Stimulated activated CD8-positive, alpha-beta memory T cell treated with anti-CD3 and anti-CD28 coated beads, Interleukin-4, amount 100 ng/mL, for 1 hour (primary cell): ENCODE measurements at places on chromosomes 7 and 10.

- no peak for DNase-seq
Measured at GRCh38 chr7:2007551-2007950, 225.2 kb downstream of the MAD1L1 start.

- no peak for DNase-seq
Measured at GRCh38 chr7:67550801-67551436, 554.3 kb downstream of the TYW1 start.

DNA sequence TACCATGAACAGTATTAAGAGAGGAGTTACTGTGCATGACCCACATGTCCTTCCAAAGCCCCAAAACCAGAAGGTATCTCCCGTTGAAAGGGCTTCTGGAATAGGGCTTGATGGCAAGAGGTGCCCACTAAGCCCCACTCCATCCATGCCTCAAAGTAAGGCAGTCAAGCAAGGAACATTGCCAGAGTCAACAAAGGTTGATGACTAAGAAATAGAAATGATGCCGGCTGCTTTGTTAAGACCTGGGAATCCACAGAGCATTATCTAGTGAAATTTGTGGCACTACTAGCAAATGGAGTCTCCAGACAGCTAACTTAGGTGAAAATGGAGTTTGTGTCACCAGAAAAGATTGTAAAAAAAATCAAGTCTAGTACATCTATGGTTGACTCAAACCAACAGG is 6.2 kb downstream of the SFR1 start:
- DNase-seq = no peak

GRCh38 chr7:142785841-142786250 is 15.1 kb downstream of the PRSS2 start:
- no peak for DNase-seq

GRCh38 chr10:83666762-83667161 is 472.5 kb upstream of the GHITM start:
- no peak for DNase-seq

DNA sequence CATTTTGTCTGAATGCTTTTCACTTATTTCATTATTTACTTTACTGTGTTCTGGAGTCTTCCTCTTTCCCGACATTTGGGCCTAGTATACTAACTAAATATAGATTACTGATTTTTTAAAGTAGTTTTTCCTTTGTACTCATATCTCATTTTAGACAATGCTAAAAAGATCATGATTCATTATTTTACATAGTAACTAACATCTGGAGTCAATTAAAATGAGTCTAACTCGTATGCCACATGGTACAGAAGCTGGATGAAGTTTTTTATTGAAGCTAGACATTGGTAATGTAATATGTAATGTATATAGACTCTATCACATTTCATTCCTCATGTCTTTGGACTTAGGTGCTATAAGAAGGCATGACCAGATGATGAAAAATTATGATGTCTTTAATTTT is 156.3 kb upstream of the HGF start:
- no peak for DNase-seq

DNA sequence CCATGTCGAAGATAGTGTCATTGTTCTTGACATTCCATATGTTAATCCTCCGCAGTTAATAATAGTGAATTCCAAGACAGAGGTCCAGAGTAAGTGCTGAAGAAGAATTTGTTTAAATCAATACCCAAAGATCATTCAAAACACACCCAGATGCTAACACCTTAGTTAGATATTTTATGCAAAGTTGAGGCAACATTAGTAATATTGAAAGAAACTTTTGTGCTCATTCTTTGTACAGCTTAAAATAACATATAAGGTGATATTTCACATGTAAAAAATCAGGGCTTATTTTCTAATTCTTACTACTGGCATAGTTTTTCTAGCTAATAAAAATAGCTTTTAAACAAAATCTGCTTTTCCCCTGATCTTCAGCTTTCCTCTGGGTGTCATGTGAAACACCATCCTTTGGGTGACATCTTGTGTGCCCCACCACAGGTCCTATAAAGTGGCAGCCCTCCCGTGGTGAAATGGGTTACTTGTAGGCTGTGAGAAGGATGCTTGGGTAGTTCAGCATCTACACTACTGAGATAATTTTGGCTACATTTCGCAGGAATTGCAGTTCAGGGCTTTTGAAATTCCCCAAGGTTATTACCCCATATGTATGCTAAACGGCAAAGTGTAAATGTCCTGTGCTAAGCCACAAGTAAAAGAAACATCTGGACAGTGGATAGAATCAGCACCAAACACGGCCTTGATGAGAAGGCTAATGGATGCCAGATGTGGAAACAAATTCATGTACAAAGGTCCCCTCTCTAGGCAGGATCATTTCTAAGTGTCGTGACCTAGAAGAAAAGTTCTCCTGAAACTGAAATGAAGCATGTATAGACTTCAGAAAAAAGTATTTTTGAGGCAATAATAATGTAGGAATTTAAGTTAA is 105.4 kb downstream of the GRM3 start:
- DNase-seq = no peak

DNA sequence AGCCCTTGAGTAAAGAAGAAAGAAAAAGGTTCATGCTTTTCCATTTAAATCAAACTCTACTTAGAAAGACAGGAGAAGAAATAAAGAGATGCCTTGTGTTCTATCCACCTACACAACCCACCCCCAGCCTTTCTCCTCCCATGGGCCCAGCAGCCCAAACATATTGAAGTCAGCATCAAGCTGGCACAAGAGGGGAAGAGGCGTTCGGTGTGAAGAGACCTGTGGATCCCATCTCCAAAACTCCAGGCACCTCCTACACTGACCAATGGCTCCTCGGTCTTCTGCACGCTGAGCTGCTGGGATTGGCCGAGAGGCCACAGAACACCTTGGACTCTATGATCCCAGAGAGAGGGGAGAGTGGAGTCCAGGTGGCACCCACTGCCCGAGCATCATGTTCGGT is 66.0 kb upstream of the CELF2 start:
- no peak for DNase-seq

GRCh38 chr10:67837541-67838314 is at the start of gene DNAJC12:
TSS of gene DNAJC12 (minus strand) at chr10:67838188. CDS start at chr10:67838011, 177 bp downstream.
- no peak for DNase-seq

DNA sequence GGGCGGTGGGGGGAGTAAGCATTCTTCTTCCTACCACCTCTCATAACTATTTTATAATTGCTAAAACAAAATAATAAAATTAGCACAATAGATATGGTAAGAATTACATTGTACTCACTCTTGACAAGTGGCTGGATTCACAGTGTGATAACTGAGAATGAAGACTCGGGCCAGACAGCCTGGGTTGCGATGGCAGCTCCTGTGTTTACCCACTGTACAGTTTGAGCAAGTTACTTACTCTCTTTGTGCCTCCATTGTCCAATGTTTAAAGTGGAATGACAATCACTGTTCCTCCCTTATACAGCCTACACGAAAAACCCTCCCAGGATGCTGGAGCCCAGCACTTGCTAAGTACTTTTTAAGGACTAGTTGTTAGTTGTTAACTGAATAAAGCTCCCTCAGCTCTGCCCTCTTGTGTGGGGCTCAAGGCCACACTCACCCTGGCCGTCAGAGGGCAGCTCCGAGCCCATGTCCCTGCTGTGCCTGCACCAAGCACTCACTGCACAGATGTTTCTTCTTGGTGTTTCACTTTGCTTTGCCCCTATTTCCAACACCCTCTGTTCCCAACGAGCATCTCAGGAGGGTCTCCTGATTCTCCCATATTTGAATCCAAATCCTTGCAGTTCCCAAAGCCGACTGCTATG is 56.4 kb upstream of the NPS start:
- DNase-seq = no peak

GRCh38 chr10:3946234-3947229 is 161.5 kb upstream of the KLF6 start:
- no peak for DNase-seq

- no peak for DNase-seq
Measured at GRCh38 chr7:116573541-116573940, 48.7 kb downstream of the CAV1 start.

- DNase-seq = no peak
Measured at GRCh38 chr7:105487579-105488571, 34.2 kb downstream of the PUS7 start.

- DNase-seq = no peak
Measured at GRCh38 chr10:131909929-131910328, 9.1 kb downstream of the PPP2R2D start.

GRCh38 chr10:86413046-86413728 is 46.6 kb upstream of the GRID1 start:
- no peak for DNase-seq

DNA sequence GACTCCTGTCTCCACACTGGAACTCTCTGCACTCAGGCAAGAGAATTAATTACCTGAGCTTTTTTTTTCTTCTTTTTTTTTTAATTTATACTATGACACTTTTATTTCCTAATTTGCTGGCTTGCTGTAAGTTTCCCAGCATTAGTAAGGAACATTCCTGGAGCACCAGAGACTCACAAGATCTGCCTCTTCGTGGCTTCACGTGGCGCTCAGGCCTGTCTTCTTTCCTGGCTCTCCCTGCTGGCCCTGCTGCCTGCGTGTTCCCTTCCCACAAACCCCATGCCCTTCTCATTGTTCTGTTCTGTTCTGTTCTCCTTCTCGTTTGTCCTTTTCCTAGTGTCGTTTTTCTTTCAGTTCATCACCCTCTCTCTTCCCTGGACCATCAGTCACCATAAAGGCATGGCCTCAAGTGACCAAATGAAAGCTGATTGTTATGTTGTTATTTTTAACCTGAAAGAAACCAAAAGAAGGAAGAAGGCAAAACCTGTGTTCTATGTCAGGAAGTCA is 591.6 kb upstream of the PFKP start:
- DNase-seq = no peak

GRCh38 chr10:109593682-109594081 is 329.6 kb downstream of the XPNPEP1 start:
- no peak for DNase-seq

DNA sequence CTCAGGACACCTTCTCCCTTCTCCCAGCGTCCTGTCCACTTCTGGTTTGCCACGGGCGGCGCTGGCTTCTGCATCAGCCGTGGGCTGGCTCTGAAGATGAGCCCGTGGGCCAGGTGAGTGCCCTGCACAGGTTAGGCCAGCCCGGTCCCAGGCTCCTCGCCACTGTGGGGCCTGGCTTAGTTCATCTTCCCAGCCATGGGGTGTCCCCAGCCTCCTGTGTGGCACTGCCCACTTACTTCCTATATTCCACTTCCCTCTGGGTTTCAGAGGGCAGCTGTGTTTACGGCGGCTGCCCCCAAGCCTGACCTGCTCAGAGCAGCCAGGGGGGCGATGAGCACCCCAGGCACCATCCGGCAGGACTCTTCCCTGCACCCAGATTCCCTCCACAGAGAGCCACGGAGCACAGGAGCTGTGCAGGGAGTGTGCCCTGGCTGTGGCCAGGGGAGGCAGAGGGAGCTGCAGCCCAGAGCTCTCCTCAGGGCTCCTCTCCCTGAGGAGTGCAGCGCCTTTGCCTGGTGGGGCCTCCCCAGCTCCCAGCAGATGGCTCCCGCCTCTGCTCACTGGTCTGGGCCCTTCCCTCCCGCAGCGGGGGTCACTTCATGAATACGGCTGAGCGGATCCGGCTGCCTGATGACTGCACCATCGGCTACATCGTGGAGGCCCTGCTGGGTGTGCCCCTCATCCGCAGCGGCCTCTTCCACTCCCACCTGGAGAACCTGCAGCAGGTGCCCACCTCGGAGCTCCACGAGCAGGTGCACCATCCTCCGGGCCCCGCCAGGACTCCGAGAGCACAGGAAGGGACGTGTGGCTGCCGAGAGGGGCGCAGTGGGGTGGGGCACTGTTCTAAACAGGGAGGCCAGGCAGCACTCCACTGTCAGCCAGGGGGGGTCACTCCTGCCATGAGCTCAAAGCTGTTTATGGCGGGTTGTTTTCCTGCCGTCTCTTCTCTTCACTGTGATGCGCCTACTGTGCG is 6.4 kb downstream of the LFNG start:
- DNase-seq = no peak

- DNase-seq = no peak
Measured at GRCh38 chr7:45075871-45076796, 12.6 kb downstream of the NACAD start.

GRCh38 chr10:29491918-29492317 is 142.9 kb downstream of the SVIL start:
- no peak for DNase-seq

- DNase-seq = no peak
Measured at GRCh38 chr7:3158341-3158760, 114.7 kb upstream of the CARD11 start.

DNA sequence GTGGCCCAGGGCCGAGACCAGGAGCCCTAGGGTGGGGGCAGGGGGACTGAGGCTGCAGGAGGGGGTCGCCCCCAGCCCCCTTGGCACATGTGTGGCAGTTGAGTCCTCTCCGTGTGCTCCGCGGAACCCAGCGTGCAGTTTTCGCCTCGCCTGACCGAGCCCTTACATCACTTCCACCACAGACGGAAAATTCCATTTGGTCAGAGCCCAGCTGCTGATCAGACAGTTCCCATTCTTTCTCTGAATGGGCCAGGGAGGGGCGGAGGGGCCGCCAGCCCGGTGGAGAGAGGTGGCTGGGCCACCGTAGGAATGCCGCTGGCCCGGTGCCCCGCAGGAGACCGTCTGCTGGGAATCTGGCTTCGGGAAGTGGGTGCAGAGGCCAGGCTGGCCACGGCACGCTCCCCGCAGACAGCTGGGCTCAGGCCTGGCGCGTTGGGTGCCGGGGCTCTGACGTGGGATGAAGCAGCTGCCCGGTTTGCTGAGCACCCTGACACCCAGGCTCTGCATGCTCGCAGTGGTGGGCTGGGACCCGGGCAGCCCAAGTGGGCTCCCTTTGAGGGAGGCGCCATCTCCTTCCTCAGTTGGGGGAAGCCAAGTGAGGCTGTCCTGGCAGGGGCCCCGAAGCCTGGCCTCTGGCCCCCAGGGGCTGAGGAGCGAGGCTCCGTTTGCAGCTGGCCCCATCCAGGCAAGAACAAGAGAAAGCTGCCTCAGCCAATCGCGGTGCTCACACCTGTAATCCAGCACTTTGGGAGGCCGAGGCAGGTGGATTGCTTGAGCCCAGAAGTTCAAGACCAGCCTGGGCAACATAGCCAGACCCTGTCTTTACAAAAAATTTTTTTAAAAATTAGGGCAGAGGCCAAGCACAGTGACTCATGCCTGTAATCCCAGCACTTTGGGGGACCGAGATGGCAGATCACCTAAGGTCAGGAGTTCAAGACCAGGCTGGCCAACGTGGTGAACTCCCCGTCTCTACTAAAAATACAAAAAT is 9.9 kb downstream of the TTYH3 start:
- no peak for DNase-seq

GRCh38 chr10:122847782-122848604 is 2.3 kb upstream of the CUZD1 start:
- DNase-seq = no peak
